ENCODE measurements at places on chromosomes 6 and 20. TPM values are rescaled to one million over a fixed set of nuclear protein-coding genes. Genes with fewer than 3 reads are reported as not detected.

DNA sequence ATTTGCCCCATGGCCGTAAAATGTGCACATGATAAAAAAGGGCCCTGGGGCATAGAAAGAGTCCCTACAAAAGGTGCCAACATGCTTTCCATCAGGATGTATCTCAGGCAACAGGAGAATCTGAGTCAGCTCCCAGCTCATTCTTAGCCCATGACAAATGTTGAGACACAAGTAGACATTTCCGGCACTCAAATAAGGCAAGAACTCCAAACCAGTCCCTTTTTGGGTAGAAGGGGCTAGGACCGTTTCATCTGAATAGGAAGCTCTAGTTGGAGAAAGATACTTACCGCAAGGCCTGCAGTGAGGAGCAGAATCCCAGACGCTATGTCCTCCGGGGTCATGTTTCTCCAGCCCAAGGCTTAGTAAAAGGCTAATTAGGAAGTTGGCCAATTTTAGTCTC, 261.0 kb upstream of the RIN2 start:
- no peak for DNase-seq

DNA sequence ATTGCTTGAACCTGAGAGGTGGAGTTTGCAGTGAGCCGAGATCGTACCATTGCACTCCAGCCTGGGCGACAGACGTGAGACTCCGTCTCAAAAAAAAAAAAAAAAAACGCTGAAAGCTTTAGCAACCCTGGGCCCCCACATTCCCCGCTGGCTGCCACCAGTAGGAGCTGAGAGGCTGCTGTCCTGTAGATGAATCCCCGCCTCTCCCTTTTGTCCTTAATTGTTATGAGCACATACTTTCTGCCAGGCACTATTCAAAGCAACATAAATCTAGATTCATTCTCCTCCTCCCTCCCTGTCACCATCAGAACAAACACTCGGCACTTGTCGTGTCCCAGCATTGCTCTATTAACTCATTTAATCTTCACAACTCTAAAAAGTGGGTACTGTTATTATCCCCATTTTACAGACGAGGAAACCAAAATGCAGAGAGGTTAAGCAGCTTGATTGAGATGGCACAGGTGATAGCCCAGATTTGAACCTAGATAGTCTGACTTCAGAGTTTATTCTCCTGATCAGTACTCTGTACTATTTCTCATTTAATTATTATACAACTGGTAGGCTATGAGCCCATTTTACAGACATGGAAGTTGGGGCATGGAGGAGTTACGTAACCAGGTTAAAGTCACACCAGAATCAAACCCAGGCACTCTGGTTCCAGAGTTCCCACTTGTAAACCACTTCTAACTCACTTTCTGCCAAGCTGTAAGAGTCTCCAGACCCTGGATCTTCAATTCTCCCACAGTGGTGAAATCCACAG, 97.4 kb downstream of the EYA2 start:
- no peak for DNase-seq

Gene VSX1
- 0.23 TPM for total RNA-seq

DNA sequence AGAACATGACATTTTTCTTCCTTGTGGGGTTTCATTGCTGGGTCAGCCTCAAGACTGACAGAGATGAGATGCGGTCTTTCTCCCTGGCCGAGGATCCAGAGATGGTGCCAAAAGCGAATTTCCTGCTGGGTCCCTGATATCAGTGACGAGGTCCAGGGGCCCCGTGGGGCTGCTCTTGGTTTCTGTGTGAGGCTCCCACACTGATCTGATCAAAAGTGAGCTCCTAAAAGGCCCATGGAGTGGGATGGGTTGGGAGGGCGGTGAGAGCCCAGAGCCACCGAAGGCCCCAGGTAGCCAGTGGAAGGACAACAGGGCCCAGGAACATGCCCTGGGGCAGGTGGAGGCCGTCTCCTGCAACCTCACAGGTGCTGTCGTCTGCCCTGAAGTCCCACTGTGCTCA, 208.4 kb upstream of the CDH4 start:
- DNase-seq: no peak

Gene BPIFB4
- total RNA-seq: not detected

Gene BTBD3
- total RNA-seq: 37.3 TPM

DNA sequence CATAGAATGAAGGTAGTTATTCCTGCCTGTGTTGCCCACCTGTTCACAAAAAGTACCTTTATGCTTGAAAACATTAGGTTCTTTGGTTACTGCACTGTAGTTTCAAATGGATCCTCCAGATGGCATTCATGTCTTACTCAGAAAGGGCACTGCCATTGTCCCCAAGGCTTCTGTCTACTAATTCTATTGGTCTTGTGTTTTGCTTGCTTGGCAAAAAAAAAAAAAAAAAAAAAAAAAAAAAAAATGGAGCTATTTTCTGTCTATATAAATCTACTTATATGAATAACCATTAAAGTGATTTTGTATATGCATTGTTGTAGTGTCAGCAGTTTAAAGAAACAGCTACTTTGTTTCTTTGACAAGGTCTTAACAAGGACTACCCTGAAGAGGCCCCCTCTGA, 12.7 kb upstream of the EFHC1 start:
- DNase-seq: no peak

Gene SYNCRIP
- 144 TPM for total RNA-seq

GRCh38 chr6:114452785-114453401, 110.1 kb upstream of the HS3ST5 start:
- no peak for DNase-seq

Gene SLA2
- total RNA-seq: 0.23 TPM

Gene LHFPL5
- total RNA-seq: not detected

DNA sequence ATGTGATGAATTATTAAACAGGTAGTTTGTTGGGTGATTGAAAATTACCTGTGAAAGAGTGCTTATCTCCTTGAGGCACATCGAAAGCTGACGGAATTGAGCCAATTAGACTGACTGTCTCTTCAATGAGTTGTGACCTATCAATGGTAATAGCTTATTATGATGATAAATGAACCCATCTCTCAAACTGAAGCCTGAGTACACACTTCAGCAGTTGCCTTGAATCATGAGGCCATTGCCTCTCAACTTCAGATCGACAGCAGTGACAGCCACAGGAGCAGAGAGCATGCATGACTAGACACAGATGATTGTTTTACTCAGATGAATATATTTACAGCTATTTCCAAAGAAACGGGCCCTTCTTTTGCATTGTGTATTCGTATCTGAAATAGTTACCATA, 323.9 kb downstream of the LAMA2 start:
- DNase-seq: no peak
